OCI-M1 (cell line): ENCODE measurements at places on chromosomes 12 and 14.

GRCh38 chr12:89968151-89968700 lies 259.6 kb upstream of the ATP2B1 start:
- peak; percentile 54 for DNase-seq

- no peak for DNase-seq
Measured at GRCh38 chr12:22272335-22273151, 62.0 kb downstream of the ST8SIA1 start.

DNA sequence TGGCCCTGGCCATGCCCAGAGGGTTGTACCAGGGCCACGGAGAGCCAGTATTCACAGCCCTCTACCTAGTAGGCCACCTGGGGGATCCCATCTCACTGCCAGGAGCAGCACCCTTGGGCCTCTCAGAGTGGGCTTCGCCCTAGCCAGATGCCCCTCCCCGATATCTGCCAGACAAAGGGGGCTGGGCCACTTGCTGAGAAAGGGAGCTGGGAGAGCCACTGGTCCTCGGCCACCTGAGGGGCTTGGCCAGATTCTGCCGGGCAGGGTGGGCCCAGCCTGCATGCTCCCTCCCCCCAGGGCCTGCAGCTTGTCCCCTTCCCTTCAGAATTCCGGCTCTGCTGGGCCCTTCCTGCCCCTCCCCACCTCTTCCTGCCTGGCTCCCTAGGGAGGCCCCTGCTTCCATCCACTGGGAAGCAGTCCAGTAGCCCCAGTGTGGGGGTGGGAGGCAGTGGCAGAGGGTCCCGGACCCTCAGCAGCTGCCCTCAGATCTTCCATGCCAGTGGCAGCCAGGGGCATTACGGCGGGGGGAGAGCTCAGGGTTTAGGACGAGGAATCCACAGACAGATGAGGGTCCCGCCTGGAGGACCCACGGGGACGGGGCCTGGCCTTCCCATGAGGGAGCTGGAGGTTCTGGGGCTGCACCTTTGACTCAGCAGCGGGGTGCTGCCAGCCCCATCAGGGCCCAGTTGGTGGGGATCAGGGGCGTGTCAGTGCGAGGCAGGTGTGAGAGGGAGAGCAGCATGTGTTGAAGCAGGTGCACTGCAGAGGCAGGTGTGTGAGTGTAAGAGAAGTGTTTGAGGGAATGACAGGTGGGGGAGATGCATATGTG lies 2.4 kb downstream of the CRIP2 start:
- no peak for DNase-seq

DNA sequence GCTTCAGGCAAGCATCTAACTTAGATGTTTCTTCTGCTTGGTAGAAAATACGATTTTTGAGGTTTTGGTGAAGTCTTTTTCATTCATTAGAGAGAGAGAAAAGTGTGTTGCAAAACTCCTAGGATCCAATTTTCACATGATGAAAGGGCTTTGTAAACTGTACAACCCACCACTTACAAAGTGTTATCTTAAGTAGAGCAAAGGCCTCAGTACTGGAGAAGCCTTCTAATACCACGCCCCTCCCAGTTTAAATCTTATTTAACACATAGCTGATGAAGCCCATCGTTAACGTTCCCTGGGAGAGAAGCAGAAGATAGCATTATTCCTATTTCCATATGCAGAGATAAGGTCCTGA lies 869 bp downstream of the APOLD1 start:
- DNase-seq: peak; percentile 73

DNA sequence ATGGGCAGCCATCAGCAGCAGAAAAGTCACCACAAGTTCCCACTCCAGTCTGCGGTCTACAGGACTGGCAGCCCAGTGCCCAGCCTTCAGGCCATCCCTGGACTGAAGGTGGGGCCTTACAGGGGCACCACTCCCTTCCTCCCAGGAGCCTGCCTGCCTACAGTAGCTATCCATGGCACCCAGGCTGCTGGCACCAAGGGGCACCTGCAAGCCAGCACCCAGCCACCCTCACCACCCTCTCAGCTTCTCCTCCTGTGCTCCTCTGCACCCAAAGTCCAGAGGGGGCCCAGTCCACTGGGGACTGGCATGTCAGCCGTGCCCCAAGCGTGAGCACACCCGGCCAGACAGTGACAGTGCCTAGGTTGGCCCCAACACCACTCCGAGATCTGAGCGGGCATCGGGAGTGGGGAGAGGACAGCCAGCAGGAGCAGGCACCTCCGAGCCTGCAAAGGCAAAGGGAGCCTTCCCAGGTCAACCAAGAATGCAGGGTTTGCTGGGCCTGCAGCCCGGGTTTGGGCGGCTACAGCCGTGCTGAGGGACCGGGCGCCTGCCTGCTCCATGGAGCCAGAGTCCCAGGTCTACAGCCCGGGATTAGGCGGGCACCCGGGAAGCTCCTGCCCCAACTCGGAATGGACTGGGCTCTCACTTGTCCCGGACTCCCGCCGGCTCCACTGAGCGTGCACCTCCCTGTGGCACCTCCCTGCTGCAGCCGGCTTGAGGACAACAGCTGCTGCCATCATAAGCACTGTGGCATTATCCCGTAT lies 8.1 kb upstream of the OR6C65 start:
- DNase-seq: no peak

DNA sequence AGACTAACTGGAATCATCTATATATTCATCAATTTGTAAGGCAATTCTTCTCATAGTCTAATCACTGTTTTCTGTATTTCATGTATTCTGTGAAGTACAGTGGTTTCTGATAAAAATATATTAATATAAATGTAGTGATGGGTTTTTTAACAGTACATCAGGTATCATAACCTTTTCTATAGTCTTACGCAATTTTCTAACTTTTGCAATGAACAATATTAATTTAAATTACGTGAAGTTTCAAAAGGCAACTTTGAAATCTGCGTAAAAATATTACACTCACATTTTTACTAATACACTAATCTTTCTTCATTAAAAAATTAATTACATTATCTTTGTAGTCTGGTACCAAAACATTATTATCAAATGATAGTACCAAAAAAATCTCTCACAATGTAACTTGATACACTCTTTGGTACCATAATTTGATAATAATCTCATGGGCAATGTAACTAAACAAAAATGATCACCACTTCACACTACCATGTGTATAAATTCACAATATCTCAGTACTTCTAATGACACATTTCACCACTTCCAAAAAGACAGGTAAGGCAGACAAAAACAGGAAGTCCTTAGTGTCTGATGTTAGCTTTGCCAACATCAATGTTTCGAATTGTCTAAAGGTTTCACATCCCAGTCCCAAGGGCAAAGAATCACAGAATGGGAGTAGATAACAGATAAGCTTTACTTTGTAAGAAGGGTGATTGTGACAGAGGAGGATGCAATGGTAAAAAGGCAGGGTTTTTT lies 8.7 kb downstream of the DNAI7 start:
- DNase-seq: no peak

DNA sequence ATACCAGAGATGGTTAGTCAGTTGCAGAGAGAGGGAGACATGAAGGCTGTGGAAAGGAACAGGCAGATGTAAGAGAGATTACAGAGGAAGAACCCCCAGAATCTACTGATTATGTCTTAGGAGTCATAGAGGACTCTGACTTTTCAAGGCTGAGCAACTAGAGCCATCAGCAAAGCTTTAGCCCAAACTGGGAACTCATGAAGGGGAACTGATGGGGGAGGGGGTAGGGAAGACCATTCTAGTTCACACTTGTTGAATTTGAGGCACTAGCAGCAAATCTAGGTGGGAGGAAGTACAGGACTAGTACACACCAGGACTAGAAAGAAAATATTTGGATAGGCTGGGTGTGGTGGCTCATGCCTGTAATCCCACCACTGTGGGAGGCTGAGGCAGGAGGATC lies 10.1 kb downstream of the LGALS3 start:
- DNase-seq: no peak

DNA sequence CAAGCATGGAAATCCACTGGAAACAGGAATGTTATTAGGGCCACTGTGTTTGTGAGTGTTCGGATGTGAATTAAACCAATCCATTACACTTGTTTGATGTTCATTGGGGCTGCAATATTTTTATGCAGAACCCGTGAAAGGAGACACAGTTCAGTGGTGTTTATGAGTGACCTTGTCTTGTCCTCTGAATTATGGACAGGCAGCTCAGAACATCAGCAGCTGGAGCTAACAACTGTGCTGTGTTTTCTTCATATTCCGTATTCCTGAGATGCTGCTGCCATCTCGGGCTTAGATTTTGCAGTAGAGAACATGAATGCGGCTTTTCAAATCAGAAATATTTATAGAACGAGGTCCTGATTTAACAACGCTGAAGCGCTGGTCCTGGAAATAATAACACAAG lies 20.3 kb upstream of the CACNA1C start:
- no peak for DNase-seq

DNA sequence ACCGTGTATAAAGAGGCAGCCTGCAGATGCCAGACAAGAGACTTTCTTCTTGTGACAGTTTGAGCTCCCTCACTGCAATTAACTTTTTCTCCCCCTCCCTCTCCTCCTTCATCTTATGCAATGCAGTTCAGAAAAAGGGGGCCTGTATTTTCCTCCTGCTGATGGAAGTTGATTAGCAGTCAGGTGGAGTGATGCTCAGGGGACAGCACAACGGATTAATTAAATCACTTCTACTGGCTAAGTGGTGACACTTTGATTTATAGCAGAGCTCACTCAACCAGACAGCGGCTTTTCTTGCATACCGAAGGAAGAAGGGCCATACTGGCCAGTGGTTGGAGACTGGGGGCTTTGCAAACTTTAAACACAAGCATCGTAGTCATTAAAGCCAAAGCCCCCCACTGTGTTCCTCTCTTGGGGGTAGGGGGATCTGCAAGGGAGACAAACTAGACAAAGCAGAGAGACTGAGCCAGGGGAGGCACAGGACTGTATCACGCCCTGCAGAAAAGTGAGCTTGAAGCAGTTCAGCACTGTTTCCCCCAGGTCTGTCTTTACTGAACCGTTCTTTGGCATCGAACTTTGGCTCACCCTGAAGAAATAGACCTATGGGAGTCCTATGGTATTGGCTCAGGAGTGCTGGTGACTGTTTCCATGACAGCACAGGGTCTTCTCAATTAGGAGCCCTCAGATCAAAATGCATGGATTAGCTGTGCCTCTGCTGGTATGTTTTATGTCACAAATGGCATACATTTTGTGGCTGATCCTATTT lies 47.7 kb downstream of the SPRING1 start:
- DNase-seq: no peak

DNA sequence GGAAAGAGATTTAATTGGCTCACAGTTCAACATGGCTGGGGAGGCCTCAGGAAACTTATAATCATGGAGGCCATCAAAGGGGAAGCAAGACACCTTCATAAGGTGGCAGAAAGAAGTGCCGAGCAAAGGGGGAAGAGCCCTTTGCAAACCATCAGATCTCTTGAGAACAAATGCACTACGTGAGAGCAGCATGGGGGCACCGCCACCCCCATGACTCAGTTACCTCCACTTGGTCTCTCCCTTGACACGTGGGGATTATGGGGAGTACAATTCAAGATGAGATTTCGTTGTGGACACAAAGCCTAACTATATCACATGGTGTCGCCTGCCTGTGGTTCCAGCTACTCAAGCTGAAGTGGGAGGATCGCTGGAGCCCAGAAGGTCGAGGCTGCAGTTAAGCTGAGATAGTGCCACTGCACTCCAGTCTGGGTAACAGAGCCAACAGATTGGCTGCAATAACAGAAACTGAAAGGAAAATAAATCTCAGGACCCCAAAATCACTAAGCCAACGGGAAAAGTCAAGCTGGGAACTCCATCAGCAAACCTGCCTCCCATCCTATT lies 10.0 kb upstream of the CDCA4 start:
- peak; percentile 84 for DNase-seq

DNA sequence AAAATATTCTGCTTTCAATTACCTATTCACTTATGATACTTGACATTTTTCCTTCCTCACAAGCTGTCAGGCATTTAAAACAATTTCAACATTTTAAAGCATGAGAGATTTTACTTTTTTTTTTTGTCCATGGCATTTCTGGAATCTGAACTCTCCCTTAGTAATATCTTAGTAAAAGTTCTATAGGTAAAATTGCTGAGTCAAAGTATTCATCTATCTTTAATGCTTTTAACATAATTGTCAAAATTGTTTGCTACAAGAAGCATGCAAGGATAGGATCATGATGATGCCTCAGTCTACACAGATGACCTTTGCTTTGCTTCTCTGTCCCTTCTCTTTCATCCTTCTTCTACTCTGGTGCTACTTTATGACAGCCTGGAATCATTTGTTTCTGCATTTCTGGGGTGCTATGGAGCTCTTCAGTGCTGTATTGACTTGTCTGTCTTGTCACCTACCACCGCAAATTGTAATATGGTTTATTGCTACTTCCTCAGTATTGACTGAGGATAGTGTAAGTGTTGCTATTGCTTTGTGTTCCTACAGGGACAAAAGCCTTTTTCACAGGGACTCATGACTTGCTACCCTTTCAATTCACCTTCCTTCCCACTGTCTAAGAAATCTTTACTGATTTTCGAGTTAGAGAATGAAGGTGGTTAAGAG lies 589.8 kb upstream of the ATP2B1 start:
- no peak for DNase-seq

GRCh38 chr12:562634-563033 lies 100.6 kb downstream of the NINJ2 start:
- DNase-seq: no peak

- peak; percentile 43 for DNase-seq
Measured at GRCh38 chr14:28102814-28103213, 663.8 kb upstream of the FOXG1 start.

DNA sequence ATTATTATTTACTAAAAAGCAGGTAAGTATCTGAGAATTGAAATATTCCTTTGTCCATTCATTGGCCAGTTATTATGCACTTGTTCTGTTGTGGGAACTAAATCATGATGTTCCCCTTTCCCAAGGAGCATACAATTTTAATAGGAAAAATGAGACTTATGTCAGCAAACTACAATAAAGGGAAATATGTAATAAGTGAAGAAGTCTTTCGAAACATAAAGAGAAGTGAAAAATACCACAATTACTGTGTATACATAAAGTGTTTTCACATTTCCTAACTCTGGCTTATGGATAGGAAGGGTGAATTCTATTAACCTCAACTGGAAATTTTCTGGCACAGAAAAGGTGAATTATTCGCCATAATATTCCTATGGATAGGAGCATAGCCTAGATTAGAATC lies 78.4 kb upstream of the DNM1L start:
- no peak for DNase-seq

DNA sequence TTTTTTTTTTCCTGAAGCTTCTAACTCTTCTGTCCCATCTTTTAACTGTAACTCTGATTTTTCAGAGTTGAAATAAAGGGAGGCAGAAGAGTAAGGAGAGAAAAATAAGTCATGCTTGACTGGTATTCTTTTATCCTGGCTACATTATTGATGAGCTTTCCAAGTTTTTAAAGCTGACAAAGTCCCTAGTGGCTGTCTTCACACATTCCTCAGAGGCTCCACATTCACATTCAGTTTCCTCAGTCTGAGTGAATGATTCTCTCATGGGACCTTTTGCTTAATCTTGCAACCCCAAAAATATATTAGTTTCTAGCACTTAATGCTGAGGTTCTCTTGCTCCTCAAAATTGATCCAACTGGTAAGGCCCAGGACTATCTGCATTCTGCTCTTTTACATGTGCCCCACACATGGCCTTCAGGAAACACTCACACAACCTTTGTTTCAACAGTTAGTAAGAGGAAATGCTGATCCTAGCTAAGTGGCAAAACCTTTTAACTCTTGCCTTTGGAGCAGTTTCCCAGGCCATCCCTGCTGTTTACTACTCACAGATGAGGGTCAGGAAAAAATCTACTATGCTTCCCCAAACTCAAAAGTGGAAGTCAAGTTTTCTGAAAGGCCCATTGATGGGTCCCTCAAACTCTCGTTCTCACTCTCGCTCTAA lies 61.7 kb upstream of the SLC6A15 start:
- no peak for DNase-seq

- DNase-seq: no peak
Measured at GRCh38 chr14:75258079-75258802, 20.4 kb upstream of the FOS start.

- no peak for DNase-seq
Measured at GRCh38 chr14:26835979-26836570, 238.2 kb upstream of the NOVA1 start.

GRCh38 chr12:23621900-23622299 lies 327.6 kb downstream of the SOX5 start:
- no peak for DNase-seq
